ENCODE measurements at places on chromosomes 4 and X.

DNA sequence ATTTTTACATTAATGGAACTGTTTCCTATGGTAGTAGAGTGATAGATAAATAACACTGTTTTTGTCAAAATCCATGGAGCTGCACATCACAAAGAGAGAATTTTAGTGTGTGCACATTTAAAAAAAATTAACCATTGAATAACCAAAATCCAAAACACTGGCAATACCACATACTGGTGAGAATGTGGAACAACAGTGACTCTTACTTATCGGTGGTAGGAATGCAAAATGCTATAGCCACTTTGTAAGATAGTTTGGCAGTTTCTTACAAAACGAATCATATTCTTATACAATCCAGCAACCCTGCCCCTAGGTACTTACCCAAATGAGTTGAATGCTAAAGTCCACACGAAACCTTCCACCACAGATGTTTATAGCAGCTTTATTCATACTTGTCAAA, 229.6 kb upstream of the GPR101 start:
- no peak for DNase-seq

DNA sequence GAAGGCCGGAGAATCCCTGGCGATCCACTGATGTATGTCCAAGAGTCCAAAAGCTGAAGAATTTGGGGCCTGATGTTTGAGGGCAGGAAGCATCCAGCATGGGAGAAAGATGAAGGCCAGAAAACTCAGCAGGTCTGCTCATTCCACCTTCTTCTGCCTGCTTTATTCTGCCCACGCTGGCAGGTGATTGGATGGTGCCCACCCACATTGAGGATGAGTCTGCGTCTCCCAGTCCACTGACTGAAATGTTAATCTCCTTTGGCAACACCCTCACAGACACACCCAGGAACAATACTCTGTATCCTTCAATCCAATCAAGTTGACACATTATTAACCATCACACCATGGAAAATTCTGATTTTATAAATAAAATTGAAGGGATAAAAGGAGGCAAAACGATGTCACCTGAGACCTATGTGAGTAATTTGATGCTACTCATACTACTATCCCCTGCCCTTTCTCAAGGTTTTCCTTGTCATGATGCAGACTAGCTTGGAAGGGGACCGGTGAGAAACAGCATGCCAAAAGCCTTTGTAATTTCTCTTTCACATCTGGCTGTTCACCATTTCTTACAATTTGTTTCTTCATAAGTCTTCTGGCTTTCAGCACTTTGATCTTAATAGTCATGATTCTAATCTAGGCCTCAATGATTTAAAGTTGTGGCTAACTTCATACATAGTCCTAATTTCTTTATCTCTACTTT, 9.7 kb upstream of the PYURF start:
- DNase-seq: no peak

GRCh38 chr4:117210551-117210950, 125.2 kb upstream of the TRAM1L1 start:
- no peak for DNase-seq

- no peak for DNase-seq
These were observed 355.4 kb downstream of the ANK2 start for GRCh38 chr4:113404841-113405240.

- DNase-seq: peak; percentile 52
These were observed 35.9 kb upstream of the PAPSS1 start for GRCh38 chr4:107755841-107756356.

GRCh38 chr4:7193030-7193958, 956 bp downstream of the SORCS2 start:
- DNase-seq: no peak

- peak; percentile 47 for DNase-seq
These were observed 44.6 kb upstream of the LINC00632 start for GRCh38 chrX:140664939-140665338.

DNA sequence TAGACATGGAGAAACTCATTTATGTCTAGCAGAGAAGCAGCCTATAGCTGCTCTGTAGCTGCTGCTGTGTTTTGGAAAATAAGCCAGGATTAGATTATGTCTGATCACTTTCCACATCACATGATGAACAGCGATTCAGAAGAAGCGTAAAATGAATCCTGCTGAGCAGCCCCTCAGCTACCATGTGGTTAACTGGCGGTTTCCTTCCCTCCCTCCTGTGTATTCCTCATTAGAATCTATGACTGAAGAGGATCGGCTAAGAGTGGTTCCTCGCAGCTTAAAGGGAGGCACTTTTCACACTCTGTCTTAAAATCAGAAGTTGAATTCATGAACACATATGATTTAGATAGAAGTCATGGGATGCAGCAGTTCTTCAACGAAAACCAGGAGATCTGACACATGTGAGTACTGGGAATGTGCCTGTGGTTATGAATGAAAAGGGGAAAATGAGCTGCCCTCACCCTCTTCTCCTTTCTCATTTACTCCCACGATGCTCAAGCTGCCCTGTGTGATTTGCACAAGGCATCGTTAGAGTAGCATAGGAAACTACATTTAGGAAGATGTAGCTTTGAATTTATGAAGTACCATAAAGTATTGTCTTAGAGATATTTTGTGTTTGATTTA, at the start of gene PPEF1:
TSS of gene PPEF1 (plus strand) at position 220 of the 624 bp plus-strand sequence. CDS start at position 356, 136 bp downstream.
- DNase-seq: no peak

All from common myeloid progenitor, CD34-positive (primary cell).